ENCODE measurements at places on chromosomes 1 and 21. TPM values are rescaled to one million over a fixed set of nuclear protein-coding genes. Genes with fewer than 3 reads are reported as not detected.

Gene FBLIM1
- 20.1 TPM for total RNA-seq

Gene WDR64
- total RNA-seq = not detected

Gene MUL1
- total RNA-seq = 29.9 TPM

Gene LCE1F
- total RNA-seq = not detected

Gene KIRREL1
- 26.9 TPM for total RNA-seq

Gene CR1L
- 1.3 TPM for total RNA-seq

Gene CD1D
- 4.6 TPM for total RNA-seq

Gene LHX8
- not detected for total RNA-seq

Gene GBP7
- not detected for total RNA-seq

Gene GLUL
- 1,362 TPM for total RNA-seq

Gene NMNAT2
- 0.62 TPM for total RNA-seq

Gene PARS2
- 3.3 TPM for total RNA-seq

Gene KIF26B
- total RNA-seq = 1.2 TPM

Gene KCNJ9
- not detected for total RNA-seq

Gene BCL2L15
- total RNA-seq = 1.3 TPM

Gene FCRL1
- 4.2 TPM for total RNA-seq

Gene UMODL1
- 0.50 TPM for total RNA-seq

Gene TADA1
- total RNA-seq = 9.6 TPM

Data from lower lobe of right lung (tissue), 2 donors.